Type B pancreatic cell (in vitro differentiated cells): ENCODE measurements at places on chromosomes 2 and 18. TPM values are rescaled to one million over a fixed set of nuclear protein-coding genes. Genes with fewer than 3 reads are reported as not detected.

Gene KCNK3
- total RNA-seq: 2.7 and 7.7 TPM in 2 replicates

- no peaks in the 10 kb centered on the region for H3K36me3 ChIP-seq
- no peak overlapping the region for H3K4me3 ChIP-seq
- H3K4me1 ChIP-seq: peaks cover 6% of the 10 kb centered on the region
- peaks cover 11% of the 10 kb centered on the region for H3K27me3 ChIP-seq
- DNase-seq: no peak
- no peak overlapping the region for H3K27ac ChIP-seq
These were observed 37.5 kb downstream of the GNAL start for GRCh38 chr18:11726556-11726955.

- H3K27ac ChIP-seq: no peak overlapping the region
- peaks cover 15% of the 10 kb centered on the region for H3K4me1 ChIP-seq
- H3K36me3 ChIP-seq: no peaks in the 10 kb centered on the region
- H3K27me3 ChIP-seq: no peaks in the 10 kb centered on the region
- H3K4me3 ChIP-seq: no peak overlapping the region
These were observed 35.5 kb upstream of the COBLL1 start for GRCh38 chr2:164877169-164877568.

DNA sequence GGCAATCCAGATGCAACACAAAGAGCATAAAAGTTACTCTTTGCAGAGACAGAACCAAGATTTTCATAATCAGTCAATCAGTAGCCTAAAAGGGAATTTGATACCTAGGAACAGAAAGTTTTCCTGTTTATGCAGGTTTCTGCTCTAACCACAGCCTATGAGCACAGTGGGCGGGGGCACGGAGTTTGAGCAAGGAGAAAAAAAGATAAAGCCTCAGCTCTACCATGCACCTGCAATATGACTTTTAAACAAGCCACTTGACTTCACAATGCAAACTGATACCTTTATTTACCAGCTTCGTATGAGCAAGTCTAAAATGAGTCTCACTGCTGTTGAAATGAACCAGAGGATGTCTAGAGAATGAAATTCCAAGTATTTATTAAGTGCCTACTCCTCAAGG is 5.6 kb upstream of the LRATD1 start:
- H3K27ac ChIP-seq: no peak overlapping the region
- no peak for DNase-seq
- H3K36me3 ChIP-seq: no peaks in the 10 kb centered on the region

DNA sequence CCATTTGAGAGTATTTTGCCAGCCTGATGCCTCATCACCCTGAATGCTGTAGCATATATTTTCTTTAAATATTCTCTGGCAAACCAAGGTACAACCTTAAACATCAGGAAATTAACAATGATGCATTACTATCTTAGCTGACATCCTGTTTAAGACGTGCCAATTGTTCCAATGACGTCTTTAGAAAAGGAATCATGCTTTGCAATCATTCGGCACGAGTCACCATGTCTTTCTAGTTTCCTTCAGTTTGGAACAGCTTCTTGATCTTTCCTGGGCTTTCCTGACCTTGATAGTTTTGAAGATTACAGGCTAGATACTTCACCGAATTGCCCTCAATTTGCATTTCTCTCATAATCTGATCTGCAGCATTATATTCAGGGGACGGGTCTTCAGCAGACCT is 88.2 kb upstream of the GLI2 start:
- no peaks in the 10 kb centered on the region for H3K4me1 ChIP-seq
- no peak overlapping the region for H3K27ac ChIP-seq
- no peaks in the 10 kb centered on the region for H3K27me3 ChIP-seq

GRCh38 chr2:159131914-159132281 is 154.6 kb downstream of the WDSUB1 start:
- H3K4me3 ChIP-seq: peak overlapping the region; percentile 6
- peaks cover 47% of the 10 kb centered on the region for H3K4me1 ChIP-seq
- peaks cover 12% of the 10 kb centered on the region for H3K36me3 ChIP-seq
- peak overlapping the region; percentile 17 for H3K27ac ChIP-seq
- DNase-seq: no peak

Gene NYAP2
- 0.46 and 1.00 TPM in 2 replicates for total RNA-seq

DNA sequence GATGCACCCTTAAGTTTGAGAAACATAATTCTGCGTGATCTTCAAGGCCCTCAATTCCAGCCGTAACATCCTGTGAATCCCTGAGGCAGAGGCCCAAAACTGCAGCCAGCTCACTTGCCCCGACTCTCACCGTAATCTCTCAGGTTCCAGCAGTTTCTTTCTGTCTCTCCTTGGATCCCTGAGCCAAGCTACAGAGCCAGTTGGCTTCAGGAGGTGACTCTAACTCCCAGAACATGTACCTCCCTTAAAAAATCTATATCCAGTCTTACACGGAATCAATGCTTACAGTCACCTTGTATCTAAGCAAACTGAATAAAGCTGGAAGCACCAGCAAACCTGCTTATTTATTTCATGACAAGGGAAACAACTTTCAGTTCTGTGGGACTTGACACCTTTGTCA is 300.4 kb downstream of the SETBP1 start:
- peaks cover 7% of the 10 kb centered on the region for H3K36me3 ChIP-seq
- H3K27ac ChIP-seq: no peak overlapping the region
- H3K4me1 ChIP-seq: peaks cover 2% of the 10 kb centered on the region
- DNase-seq: no peak
- H3K4me3 ChIP-seq: no peak overlapping the region
- H3K27me3 ChIP-seq: no peaks in the 10 kb centered on the region

DNA sequence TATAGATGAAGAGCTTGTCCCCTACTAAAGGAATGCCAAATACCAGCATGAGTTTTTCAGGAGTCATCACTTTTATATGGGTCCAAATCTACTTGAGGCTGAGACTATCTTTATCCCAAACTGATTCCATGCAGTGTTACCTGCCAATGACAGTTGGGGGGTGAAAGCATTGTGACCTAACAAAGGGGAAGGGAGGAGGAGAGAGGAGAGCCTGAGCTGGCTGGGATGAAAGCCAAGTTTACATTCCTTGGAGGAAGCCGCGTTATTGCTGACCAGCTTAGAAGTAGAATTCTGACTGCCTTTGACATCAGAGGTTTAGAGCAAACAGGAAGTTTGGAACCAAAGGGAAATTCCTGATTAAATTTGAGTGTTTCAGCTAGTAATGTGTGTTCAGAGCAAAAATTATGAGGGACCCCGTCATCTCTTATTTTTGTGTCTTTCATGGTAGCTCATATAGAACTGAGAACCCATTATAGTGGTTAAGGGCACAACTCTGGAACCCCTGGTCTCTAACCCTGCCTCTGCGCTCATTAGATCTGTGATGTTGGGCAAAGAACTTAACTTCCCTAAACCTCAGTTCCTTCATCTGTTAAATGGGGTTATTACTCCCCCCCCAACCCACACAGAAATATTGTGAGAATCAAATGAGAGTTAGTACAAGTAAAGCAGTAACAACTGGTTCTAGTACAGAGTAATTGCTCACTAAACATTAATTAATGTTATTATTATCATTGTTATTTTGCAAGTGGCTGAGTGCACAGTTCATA is 199.3 kb upstream of the EPAS1 start:
- DNase-seq: no peak
- H3K36me3 ChIP-seq: peaks cover 21% of the 10 kb centered on the region
- H3K27ac ChIP-seq: no peak overlapping the region
- peaks cover 6% of the 10 kb centered on the region for H3K4me1 ChIP-seq
